ENCODE measurements at places on chromosomes 12 and 14.

GRCh38 chr12:56753566-56753965, 1.4 kb upstream of the PRIM1 start:
- no peak for DNase-seq

- DNase-seq = no peak
These were observed 36.0 kb downstream of the TC2N start for GRCh38 chr14:91831337-91831736.

GRCh38 chr12:71524626-71525025, 85.0 kb downstream of the LGR5 start:
- no peak for DNase-seq

DNA sequence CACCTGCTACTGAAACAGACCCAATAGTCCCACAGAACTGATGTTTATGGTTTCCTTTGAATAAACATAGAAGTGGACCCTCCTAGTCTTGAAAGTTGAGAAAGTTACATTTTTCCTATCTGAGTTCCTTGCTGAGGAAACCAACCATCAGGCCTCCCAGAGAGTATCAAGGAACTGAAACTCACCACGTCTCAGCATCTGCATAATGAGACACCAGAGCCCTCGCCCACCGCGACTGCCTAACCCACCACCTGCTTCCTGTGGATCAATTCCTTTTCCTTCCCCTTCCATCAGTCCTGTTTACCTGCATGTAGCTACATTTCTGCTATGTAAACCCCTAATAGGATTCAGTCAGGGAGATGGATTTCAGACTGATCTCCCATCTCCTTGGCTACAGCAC, 443.2 kb upstream of the TMEM132C start:
- no peak for DNase-seq

- no peak for DNase-seq
These were observed 210.8 kb upstream of the FLRT2 start for GRCh38 chr14:85319101-85319500.

DNA sequence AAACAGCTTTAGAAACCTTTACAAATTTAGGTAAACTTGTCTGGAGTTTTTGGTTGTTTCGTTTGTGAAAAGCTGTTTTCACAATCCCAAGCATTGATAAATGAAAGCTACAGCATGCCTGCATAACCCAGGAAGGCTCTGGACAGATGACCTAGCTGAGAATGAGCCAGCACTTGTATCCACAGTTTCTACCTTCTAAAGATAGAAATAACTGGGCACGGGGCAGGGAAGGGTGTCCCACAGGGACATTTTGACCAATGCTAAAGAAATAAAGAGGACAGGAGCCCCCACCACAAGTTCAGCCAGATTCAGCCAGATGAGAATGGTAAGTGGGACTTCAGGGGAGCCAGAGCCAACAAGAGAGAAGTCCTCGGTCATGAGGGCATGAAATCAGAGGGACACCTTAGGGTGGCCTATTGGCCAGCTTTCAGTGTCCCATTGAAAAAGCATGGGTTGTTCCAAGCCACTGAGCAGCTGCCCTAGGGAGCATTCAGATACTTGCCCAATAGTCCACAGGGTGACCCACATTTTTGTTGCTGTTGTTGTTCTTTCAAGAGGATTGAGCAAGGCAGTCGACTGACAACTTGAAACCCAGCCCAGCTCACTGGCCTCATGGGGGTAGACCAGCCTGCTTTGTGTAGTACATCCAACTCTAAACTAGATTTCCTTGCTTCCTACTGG, 140.3 kb upstream of the NUDT4 start:
- DNase-seq = no peak

- no peak for DNase-seq
These were observed 572.0 kb upstream of the ATP2B1 start for GRCh38 chr12:90280564-90281058.

- DNase-seq = no peak
These were observed 2.6 kb downstream of the CYP46A1 start for GRCh38 chr14:99686557-99687283.

GRCh38 chr14:101556131-101556530, 5.2 kb upstream of the DIO3 start:
- DNase-seq = peak; percentile 34

GRCh38 chr14:69711881-69712560, 54.9 kb upstream of the SRSF5 start:
- DNase-seq = no peak

All from SK-N-SH (cell line).